ENCODE measurements at places on chromosomes 3 and 15. TPM values are rescaled to one million over a fixed set of nuclear protein-coding genes. Genes with fewer than 3 reads are reported as not detected.

DNA sequence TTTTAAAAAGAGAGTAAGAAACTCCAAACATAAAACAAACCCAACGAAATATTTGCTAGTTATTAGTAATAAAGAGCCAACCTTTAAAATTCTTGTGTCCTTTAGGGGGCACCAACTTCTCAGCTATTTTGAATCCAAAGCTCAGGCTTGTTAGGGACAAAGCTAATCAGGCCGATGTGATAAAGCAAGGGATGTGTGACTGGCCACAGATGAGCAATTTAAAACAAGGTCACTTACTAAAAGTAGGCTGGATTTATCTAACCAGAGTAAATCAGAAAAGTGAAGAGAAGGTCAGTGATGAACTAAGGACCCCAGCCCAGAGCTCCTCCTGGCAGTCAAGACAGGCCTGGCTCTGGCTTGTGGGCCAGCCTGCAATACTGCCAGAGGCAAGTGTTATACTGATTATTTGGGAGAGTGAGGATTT, 108.5 kb downstream of the CYP19A1 start:
- no peak for DNase-seq

DNA sequence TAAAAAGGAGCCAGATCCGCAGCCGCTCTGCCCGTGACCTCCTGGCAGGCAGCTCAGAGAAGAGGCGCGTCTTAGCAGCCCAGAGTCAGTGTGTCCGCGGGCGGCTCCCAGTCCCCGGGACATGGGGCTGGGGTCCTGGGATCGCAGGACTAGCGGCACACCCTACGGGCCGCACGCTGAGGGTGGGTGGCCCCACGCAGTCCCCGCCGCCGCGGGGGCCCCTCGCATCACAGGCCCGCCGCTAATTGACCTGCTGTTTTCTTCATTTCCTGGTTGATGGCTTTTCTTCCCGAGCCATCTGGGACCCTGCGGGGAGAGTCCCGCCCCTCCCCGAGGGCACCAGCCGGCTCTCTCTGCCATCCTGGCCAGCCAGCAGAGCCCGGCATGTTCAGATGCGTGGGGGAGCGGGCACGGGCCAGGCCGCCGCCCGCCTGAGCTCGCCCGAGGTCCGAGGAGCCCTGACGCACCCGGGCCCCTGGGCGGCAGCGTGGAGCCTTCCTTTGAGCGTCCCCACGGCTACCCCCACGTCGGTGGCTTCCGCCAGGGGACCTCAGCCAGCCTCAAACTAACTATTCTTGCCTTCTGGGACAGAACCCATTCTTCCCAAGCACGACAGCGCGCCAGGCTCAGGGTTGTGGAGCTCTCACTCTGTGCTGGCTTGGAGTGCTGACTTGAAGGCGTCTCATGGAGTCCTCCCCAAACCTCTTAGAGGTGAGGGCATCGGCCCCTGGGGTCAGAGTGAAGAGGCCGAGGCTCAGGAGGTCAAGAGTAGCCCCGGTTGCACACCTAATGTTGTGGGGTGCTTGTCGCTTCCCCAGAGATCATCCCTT, 34.6 kb upstream of the CACNA2D3 start:
- no peak for DNase-seq

DNA sequence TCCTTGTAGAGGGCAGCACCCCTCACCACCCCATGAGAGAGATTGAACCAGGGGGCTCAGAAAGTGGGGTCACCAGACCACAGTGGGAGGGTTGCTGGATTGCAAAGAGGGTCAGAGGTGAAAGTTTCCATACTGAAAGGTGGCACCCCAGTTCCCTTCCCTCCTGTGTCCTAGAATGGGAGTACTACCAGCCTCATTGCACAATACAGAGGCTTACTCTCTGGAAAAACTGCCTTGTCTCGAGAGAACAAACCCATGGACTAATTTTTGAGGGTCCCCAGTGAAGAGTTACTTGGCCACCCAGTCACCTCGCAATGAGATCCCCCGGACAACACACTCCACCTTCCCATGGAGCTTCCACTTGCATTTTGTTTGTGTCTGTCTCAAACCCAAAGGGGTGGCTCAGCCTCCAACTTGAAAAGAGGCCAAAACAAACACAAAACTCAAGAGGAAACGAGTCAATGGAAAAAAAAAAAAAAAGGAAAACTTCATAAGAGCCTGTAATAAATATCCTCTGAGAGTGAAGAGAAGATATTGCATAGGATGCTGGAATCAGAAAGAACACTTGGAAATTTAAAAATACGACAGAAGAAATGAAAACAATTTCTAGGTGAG, 18.6 kb downstream of the MESP2 start:
- DNase-seq: no peak

- no peak for DNase-seq
These were observed 23.7 kb downstream of the XXYLT1 start for GRCh38 chr3:195247086-195247862.

GRCh38 chr3:66023738-66024385, 14.9 kb downstream of the MAGI1 start:
- no peak for DNase-seq

- no peak for DNase-seq
These were observed 423.1 kb downstream of the CNTN6 start for GRCh38 chr3:1515882-1516281.

CELSR3 gene
- 0.36 TPM for total RNA-seq
